ENCODE measurements at places on chromosomes 13 and 19.
A peak's percentile ranks its signal among the peaks of the same experiment; 100 is the strongest.

DNA sequence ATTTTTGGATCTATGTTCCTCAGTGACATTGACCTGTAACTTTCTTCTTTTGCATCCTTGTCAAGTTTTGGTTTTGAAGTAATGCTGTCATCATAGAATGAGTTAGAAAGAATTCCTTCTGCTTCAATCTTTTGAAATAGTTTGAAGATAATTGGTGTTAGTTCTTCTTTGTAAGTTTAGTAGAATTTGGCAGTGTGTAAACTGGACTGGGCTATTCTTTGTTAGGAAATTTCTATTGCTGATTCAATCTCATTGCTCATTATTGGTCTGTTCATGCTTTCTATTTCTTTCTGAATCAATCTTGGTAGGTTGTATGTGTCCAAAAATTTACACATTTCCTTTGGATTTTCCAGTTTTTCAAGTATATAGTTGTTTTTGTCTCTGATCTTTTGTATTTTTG lies 101.7 kb upstream of the SPRY2 start:
- no peak for DNase-seq

- DNase-seq = no peak
Measured at GRCh38 chr13:75418997-75419396, 63.0 kb downstream of the TBC1D4 start.

- no peak for DNase-seq
Measured at GRCh38 chr13:22883956-22884355, 296.8 kb upstream of the SGCG start.

GRCh38 chr13:60273971-60274527 lies 110.3 kb upstream of the DIAPH3 start:
- peak; percentile 28 for DNase-seq

GRCh38 chr19:16509141-16510061 lies 13.2 kb downstream of the C19orf44 start:
- no peak for DNase-seq

DNA sequence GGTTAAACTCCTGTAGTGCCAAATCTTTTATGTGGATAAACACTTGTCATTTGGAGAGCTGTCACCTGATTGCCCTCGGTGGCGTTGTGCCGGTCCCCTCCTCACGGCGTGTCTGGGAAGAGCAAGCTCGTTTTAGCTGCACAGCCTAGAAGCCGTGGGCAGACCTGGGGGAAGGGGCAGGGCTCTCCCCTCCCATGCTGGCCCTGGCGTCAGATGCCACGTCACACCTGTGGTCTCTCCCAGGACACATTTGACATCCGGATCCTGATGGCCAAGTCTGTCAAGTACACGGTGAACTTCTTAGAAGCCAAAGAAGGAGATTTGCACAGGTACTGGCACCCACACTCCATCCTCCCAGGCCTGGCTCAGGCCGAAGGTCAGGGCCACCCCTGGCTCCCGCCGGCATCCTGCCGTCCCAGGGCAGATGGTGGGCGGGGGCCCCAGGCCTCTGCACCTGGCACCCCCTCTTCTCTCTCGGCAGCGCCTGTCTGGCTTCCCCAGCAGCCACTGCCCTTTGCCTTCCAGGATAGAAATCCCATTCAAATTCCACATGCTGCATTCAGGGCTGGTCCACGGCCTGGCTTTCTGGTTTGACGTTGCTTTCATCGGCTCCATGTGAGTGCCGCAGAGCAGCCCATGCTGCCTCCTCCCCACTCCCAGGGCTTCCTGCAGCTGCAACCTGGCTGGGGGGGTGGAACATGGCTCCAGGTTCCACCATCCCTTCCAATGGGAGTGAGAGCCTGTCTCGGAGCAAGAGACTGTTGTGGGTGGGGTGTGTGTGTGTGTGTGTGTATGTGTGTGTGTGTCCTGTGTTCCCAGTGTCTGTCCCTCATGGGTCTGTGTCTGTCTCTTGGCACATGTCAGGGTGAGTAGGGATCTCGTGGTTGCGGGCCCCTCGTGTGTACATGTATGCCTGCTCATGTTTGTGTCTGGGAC lies 8.8 kb downstream of the YIPF2 start:
- no peak for DNase-seq

DNA sequence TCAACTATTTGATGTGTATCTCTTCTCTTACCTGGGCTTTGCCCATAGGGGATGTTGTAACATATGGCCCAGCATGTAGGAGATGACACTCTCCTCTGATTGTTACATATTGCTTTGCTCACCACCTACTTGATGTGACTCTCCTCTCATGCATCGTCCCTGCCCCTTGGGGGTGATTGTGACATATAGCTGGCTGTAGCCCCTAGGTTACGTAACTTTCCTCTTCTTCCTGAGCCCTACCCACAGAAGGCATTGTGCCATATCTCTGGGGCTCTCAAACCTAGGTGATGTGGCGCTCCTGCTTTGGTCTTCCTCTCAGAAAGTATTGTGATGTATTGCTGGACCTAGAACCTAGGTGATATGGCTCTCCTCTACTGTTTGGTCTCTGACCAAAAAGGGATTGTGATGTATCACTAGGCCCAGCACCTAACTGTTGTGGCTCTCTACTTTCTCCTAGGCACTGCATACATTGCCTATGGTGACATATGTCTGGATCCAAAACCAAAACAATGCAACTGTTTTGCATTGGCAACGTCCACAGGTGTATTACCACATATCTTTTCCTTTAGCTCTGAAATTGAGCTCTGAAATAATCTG lies 71.9 kb upstream of the ZNF724 start:
- no peak for DNase-seq

DNA sequence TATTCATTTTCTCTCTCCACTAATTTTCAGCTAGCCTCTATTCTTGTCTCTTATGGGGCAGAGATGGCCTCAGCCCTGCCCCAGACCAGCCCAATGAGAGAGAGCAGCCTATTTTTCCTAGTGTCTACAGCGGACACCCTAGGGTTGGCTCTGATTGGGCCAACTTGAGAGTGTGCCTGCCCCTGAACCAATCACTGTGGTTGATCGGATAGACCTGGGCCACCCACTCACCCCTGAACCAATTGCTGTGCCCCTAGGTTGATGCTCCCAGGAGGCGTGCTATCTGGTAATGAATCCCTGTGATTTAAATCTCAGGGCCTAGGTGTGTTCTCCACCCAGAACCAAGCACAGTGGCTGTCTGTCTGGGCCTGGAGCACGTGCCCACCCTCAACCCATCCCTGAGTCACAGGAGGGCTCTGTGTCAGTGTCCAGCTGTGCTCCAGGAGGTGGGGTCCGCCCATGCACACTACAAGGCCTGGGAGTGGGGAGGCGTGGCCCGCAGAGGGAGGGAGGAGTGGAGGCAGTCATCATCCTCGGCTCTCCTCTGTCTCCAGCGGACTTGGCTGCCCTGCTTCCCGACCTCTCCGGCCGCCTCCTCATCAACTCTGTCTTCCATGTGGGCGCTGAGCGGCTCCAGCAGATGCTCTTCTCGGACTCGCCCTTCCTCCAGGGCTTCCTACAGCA lies 14.9 kb upstream of the SCN1B start:
- no peak for DNase-seq

GRCh38 chr19:39539165-39539517 lies 820 bp downstream of the EID2 start:
- DNase-seq = no peak

DNA sequence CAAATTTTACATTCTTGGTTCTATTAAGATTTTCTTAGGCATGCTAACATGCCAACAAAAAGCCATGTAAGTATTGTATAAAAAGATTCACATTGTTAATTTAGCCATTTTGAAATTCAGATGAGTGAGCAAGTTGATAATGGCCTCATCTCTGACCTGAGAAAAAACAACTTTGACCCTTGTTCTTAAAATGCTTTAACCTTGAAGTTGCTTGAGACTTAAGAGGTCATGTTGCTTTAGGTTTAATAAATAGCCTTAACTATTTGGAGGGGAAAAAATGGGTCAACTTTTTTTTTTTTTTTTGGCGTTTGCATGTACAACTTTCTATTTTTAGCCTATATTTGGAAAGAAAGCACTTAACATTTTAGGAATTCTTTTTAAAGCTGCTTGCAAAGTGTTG lies 6.0 kb downstream of the MIR17HG start:
- DNase-seq = no peak

GRCh38 chr19:48353677-48354076 lies 10.1 kb downstream of the TMEM143 start:
- no peak for DNase-seq

DNA sequence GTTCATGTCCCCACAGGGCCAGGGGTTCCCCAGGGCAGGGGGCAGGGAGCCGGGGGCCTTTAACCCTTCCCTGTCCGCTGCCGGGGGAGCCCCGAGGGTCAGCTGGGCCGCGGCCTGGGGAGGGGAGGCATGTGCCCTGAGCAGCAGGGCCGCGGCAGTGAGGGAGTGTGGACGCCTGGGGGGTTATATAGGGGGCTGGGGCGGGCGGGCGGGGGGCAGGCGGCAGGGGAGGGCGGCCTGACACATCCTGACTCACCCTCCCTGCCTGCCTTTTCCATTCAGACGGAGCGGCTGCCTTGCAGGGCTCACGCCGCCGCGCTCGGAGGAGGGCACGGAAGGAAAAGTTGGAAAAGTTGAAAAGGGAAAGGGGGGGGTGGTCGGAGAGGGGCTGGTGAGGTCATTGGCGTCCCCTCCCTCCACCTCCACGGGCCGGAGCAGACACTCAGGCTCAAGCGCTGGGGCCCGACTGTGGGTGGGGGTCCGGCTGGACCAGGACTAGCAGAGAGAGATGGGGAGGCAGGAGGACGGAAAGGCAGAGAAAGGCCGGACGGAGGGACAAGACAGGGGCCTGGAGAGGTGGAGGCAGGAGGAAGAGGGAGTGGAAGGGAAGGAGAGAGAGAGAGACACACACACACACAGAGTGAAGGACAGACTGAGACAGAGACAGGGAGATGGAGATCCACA lies at the start of gene IL11:
TSS of gene IL11 (minus strand) at position 159 of the 684 bp plus-strand sequence. CDS start at position 6, 153 bp downstream.
- DNase-seq = no peak

Measured in foreskin keratinocyte (primary cell).